ENCODE measurements at places on chromosomes 2 and 18.

DNA sequence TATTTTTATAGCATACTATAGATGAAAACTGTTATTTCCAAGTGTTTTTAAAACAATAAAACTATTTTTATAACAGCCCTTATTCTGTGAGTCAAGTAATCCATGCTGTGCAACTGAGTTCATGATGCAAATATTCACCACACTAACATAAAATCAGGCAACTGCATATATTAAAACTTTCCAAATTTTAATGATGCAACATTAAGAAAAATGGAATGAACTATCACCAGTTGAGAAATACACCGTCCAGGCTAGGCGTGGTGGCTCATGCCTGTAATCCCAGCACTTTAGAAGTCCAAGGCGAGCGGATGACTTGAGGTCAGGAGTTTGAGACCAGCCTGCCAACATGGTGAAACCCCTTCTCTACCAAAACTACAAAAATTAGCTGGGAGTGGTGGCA is 114.5 kb downstream of the CDH2 start:
- no peak for DNase-seq

GRCh38 chr2:75067506-75067905 is 109.1 kb downstream of the POLE4 start:
- no peak for DNase-seq

- no peak for DNase-seq
Measured at GRCh38 chr18:10404168-10404567, 50.3 kb upstream of the APCDD1 start.

DNA sequence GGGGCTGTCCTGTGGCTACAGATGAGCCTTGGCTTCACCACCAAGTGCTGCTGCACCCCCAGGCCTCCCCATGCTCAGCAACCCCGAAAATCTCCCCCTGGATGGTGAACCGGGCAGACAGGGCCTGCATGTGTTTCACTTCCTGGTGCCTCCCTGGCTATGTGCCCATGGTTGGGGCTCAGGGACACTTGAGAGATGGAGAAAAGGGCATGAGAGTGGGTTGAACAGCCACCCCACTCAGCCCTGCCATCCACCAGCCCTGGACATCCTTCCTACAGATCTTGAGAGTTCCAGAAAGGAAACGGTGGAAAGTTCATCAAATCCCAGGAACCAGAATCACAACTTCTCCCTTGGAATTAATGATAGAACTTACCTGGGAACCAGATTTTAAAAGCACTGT is 74.7 kb upstream of the TEX51 start:
- DNase-seq: no peak

- no peak for DNase-seq
Measured at GRCh38 chr2:67760995-67761394, 301.8 kb downstream of the C1D start.

DNA sequence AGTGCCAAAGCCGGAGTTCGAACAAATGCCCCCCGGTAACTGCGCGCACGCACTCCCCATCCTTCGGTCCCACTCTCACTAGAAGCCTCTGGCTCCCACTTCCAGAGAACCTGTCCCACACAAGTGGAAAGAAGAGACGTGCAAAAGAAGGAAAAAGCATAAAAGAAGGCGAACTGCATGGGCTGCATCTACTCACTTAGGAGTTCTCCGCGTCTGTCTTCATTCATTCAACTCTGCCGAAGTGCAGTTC is 312 bp downstream of the NR4A2 start:
- no peak for DNase-seq

- no peak for DNase-seq
Measured at GRCh38 chr2:218027426-218028188, 24.8 kb upstream of the TNS1 start.

DNA sequence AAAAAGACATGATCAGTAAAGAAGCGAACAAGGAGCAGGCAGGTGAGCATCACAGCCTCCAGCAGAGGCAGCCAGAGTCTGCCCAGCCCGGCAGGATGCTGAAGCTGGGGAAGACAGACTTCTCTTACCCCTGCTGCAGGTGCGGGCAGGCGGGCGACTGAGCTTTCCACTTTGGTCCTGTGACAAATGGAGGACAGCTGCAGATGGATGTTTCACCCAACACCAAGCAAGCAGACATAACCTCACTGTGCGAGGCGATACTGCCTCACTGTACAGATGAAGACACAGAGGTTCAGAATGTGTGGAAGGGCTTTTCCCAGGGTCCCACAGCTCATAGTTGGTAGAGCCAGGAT is 251.0 kb downstream of the AFF3 start:
- DNase-seq: no peak

GRCh38 chr2:70947556-70948184 is 12.0 kb downstream of the ATP6V1B1 start:
- DNase-seq: no peak

DNA sequence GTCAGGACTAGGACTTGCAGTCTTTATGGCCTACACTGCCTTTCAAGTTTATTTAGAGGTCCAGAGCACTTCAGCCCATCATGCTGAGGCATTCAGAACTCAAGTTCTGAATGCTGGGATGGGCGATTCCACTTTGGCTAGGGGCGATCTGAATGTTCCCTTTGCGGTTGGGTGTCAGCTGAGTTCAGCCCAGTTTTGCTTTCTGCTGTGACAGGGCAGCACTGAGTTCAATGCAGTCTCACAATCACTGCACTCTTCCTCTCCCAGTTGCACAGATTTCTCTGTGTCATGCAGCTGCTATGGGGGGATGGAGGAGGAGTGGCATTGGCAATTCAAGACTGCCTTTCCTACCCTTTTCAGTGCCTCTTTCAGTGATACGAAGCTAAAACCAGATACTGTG is 1232.0 kb upstream of the FAM98A start:
- DNase-seq: no peak

DNA sequence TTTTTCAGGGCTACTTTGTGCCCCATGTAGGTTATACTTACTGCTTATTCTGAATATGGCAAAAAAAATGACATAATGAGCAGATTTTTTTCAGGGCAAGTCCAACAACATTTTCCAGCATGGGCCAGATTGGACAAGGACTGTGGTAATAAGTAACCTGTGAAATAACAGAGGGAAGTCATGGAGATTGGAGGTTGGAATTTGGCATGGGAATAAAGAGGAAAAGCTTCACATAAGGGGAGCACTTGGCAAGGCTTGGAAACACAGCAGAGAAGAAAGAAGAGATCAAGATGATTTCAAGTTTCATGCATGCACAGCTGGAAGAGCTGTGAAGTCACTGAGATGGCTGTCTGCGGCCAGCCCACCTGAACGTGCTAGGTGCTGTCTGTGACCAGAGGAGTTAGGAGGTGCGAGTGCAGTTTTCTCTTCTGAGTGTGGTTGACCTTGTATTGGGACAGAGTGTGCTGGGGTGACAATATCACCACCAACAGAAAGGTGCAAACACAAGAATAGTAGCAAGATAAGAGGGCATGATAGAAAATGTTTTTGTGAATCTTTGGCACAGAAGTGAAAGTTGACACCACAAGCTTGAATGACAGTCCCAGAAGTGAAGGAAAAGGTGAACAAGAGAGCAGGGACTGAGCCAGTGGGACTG is 71.1 kb upstream of the DSC1 start:
- no peak for DNase-seq

DNA sequence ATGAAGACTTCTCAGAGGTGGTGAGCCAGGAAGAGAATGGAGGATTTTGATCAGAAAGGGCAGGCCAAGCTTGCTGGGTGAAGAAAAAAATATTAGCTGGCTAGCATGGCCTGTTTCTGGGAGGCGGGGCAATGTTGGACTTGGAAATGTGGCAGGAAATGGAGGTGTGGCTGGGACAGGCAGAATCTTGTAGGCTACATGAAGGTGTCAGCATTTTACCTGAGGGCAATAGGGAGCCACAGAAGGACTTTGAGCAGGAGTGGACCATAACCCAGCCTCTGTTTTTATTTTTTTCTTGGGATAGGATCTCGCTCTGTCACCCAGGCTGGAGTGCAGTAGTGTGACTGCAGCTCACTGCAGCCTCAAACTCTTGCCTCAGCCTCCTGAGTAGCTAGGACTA is 31.7 kb downstream of the EMX1 start:
- no peak for DNase-seq

DNA sequence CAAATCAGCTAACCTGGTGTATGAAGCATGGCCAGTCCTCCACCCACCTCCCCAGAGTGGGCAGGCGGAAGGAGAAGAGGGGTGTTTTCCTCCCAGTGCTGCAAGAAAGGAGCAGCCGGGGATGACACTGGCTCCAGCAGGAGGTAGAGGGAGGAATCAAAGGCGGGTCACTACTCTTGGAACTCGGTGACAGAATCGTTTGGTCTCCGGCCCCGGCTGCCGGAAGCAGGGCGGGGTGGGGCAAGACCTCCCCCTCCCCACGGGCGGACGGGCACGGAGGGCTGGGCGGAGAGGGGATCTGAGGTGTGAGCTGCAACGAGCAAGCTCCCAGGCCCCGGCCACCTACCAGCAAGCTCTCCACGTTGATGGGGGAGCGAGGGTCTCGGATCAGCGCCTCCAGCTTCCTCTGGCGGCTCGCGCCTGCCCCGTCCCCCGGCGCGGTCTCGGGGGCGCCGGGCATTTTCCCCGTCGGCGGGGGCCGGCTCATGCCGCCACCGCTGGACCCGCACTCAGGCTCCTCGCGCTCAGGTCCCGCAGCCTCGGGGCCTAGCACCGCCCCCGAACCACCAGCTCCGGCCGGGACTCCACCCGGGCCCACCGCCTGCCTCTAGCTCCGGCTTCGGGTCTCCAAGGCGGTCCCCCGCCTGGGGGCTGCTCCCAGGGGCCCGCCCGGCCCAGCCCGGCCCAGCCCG is 640 bp downstream of the ROCK2 start:
- DNase-seq: no peak

GRCh38 chr18:23986600-23987359 is 27.8 kb upstream of the TTC39C start:
- DNase-seq: no peak

GRCh38 chr2:22912398-22912797 is 472.6 kb upstream of the KLHL29 start:
- DNase-seq: no peak

- DNase-seq: no peak
Measured at GRCh38 chr2:213129311-213129710, 22.1 kb downstream of the IKZF2 start.

DNA sequence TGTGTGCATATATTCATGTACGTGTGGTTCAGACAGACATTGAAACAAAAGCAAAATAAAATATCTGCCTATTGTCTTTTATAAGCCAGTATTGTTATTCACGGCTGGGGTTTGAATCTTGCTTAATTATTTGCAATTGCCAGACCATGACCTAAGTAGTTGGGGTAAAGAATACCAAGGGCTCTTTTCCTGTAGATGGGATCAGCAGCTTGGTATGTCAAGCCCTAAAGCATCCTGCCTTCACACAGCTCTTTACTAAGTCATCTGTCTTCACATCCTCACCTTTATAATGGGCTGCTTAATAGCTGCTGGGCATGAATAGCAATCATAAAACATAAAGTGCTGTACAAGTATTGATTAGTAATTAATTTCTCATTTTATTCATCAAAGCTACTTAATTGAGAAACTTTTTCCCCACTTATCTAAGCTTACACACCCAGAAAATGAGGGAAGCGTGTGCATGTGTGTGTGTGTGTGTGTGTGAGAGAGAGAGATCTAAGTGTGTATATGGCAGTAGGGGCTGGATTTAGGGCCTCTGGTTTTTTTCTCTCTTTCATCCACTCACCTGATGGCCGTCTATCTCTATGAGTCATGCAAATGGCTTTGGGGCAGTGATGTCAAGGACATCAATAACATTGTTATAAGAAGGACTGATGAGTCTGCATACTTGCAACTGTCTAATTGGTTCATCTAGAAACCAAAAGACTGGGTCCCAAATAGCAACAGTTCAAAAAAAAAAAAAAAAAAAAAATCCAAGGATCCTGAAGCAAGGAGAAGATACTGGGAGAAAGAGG is 244.1 kb upstream of the TNP1 start:
- DNase-seq: no peak

DNA sequence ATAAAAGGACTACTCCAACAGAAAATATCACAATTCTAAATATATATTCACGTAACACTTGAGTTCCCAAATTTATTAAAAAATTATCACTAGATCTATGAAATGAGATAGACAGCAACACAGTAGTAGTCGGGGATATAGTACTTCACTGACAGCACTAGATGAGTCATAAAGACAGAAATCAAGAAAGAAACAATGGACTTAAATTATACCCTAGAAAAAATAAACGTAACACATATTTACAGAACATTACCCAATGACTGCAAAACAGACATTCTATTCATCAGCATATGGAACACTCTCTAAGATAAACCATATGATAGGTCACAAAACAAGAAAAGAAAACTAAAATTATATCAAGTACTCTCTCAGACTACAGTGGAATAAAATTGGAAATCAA is 429.4 kb downstream of the MBD2 start:
- no peak for DNase-seq

All from NCI-H2107 (cell line).